ENCODE measurements at places on chromosomes 2 and 18.

DNA sequence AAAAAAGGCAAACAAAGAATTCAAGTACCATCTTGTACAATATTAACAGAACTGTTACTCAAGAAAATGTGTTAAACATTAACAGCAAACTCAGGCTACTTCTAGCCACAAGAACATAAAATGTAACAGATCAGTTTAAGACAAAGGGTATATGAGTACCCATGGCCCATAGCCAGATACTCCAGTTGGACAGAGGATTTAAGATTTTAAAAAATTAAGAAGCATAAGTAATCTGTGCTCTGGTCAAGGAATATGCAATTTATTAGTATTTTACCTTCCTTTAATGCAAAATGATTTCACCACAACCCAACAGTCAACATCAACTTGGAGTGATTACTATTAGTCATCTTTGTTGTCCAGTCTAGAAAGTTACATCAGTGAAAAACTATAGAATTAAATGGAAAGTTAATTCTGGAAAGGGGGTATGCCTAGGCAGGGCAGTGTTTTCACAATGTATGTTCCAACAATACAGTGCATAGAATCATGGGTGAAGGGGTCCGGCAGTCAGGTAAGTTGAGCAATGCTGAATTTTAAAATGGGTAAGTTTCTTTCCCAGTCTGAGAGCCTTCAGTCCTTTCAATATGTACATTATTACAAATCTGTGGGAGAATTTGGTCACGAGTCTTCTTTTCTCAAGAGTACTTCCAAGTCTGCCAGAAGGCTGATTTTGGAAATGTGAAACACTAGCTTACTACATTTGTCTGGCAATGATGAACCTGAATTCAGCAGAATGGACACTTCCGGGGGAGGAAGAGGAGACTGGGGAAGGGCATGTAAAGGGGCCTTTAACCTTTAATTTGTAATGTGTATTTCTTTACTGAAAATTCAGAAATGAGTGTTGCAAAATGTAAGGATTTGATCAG is 34.5 kb downstream of the SFT2D3 start:
- no peak for DNase-seq

DNA sequence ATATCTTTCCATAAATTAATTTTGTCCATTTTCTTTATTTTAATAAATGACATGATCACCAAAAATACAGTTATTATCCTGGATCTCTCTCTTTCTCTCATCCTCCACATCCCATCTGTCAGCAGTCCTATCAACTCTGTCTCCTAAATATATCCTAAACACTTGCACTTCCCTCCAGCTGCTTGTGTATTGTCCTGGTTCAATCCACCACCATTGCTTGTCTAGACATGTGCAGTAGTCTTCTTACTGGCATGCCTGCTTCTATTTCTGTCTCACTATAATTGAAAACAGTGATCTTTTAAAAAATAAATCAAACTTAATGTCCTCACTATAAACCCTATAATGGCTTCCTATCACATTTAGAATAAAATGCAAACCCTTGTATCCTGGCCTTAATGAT is 2168.6 kb upstream of the PIK3C3 start:
- no peak for DNase-seq

GRCh38 chr2:25371253-25372241 is 29.8 kb upstream of the DNMT3A start:
- no peak for DNase-seq

GRCh38 chr2:226643030-226643945 is 156.3 kb downstream of the IRS1 start:
- no peak for DNase-seq

DNA sequence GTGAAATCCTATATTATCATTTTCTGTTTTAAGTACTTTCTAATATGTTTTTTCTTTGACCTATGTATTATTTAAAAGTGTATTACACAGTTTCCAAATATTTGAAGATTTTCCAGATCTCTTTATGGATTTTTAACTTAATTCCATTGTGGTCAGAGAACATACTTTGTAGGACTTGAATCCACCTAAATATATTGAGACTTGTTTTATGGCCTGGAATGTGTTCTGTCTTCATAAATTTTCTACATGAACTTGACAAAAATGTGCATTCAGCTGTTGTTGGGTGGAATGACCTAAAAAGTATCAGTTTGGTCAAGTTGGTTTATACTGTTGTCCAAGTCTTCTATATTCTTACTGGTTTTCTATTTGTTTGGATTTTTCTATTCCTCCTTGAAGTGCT is 33.8 kb upstream of the TMEM247 start:
- DNase-seq: no peak

DNA sequence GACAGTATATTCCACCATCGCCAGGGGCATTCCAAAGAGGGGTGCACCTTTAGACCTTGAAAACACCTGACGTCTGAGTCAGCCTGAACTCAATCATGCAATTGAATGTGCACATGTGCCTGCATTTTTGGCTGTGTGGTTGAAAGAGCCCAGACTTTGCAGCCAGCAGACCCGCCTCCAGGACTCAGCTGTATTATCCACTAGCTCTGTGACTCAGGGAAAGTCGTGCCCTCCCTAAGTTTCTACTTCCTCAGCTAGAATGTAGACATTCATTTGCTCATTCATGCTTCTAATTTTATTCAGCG is 94.2 kb downstream of the LRRC30 start:
- DNase-seq: no peak

- no peak for DNase-seq
These were observed 4.4 kb downstream of the ONECUT2 start for GRCh38 chr18:57439609-57439968.

GRCh38 chr18:59624369-59624765 is 72.9 kb downstream of the CCBE1 start:
- no peak for DNase-seq

- peak; percentile 72 for DNase-seq
These were observed 229.7 kb downstream of the KLHL29 start for GRCh38 chr2:23614701-23615100.

- DNase-seq: no peak
These were observed 12.7 kb upstream of the ANXA4 start for GRCh38 chr2:69729266-69729665.

GRCh38 chr2:238383743-238384380 is 42.9 kb upstream of the ASB1 start:
- no peak for DNase-seq

- no peak for DNase-seq
These were observed 374.3 kb downstream of the SOCS6 start for GRCh38 chr18:70663141-70663540.

GRCh38 chr2:33412920-33413319 is 63.5 kb upstream of the RASGRP3 start:
- peak; percentile 53 for DNase-seq

DNA sequence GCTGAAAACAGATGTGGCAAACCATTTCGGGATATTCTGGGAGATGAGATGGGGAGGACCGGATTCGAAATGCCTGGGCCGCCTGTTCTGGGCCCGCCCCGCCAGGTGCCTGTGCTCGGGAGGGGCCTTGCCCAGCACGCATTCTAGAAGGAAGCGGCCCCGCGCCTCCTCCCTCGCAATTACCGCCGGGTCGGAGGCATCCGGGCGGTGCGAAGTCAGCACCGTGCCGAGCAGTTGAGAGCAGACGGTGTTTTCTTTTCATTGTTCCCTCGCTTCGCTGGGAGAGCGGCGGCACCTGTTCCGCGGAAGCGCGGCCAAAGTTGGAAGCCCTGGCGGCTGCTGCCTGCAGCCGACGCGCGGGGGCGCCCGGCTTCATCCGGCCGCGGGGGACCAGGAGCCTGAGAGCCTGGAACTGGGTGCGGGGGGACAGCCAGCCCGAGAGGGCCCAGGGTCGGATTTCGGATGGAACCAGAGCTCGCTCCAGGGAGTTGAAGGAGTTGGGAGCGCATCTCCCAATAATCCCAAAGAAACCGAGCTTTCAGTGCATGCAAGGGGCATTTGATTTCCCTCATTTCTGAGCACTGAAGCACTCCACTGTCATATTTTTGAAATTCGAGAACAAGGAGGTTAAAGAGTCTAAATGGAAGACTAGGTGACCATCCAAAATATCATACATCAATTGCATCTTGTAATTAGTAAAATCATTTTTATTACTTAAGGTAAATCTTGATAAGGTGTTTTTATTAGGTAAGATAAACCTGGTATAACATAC is 241.8 kb upstream of the RAB12 start:
- peak; percentile 31 for DNase-seq

DNA sequence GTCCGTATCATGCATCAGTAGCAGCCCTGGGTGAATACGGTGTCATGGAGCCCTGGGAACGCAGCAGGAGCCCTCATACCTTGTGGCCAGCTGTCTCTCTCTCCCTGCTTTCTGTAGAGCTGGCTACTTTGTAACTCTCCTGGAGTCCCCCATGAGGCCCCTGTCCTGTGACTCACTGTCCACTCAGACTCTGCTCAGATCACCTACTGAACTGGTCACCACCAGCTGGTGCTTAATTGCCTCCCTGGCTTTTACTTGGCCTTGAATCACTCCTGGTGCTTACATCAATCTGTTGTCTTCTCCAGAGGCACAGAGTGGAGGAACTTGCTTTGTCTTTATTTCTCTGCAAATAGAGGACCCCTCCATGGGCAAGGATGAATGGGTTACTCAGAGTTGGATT is 172.7 kb downstream of the HRH4 start:
- no peak for DNase-seq

DNA sequence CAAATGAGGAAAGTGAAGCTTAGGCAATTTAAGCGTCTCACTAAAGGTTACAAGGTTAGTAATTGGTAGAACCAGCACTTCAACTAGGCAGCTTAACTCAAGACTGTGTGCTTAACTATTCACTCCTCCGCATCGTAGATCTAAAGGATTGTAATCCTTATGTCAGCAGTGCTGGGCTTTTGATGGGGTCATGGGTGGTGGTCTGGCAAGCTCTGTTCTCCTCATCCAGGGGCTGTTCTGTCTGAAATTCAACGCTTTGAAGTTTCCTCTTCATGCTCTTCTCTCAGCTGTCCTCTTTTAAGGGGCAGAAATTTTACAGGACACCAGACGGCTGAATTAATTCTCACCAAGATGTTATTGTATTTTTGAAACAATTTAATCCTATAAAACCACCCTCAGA is 165.5 kb upstream of the FAM98A start:
- DNase-seq: no peak

- DNase-seq: no peak
These were observed 678.9 kb downstream of the ARHGAP15 start for GRCh38 chr2:143808166-143808565.

GRCh38 chr2:108635630-108636354 is 83.5 kb upstream of the RANBP2 start:
- no peak for DNase-seq

DNA sequence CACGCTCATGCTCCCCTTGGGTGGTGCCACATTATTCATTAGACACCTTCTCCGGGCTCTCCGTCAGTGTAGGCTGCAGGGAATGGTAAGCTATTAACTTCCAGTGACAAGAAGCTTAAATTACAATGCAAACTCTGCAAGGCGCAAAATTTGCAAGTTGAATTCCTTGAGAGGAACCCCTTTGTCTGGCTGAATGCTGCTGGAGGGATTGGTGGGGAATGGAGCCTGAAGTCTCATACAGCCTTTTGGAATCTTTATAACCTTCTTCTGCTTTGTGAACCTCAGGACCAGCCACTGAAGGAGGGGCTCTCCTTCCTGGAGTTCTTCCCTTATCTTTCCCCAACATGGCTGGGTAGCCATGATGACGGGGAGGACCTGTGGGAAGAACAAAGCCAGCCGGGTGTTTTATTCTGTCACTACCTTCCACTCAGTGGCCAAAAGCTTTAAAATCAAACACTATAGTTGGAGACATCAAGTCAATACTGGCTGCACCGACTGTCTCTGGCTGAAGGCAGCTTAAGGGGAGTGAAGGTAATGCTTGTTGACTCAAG is 220.9 kb upstream of the EPHA4 start:
- DNase-seq: no peak

GRCh38 chr18:24629921-24630320 is 169.5 kb downstream of the HRH4 start:
- DNase-seq: no peak

DNA sequence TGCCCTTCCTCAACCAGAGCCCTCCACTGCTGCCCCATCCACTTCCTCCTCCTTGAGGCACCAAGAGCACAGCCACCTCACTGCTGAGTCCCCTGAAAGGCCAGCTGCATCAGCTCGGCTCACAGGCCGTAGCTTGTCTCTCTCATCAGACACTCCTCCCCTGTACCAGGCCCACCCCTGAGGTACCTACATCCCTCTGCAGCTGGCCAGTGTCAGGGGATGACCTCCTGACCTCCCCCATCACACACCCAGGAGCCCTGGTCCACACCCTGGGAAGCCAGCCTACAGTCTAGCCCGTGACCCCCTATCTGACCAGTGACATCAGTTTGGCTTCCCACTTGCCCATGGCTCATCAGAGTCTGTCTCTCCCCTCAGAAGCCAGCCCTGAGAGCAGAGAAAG is 205.6 kb downstream of the TNS1 start:
- DNase-seq: no peak

DNA sequence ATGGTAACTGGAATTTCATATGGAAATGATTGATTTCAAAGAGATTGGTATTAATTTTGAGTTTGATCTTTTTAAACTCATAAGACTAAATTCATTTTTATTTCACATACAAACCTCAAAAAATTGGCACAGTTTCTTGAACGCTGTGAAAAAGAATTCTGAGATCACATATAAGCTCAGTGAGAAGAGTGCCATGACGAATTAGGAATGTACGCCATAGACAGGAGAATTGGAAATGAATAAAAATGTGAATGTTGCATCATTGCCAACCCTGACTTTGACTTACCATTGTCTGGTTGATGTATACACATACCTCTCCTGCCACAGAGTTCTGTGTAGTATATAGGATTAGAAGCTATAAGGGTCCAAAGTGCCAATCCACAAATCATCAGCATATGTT is 290.4 kb upstream of the ZC3H15 start:
- DNase-seq: no peak

DNA sequence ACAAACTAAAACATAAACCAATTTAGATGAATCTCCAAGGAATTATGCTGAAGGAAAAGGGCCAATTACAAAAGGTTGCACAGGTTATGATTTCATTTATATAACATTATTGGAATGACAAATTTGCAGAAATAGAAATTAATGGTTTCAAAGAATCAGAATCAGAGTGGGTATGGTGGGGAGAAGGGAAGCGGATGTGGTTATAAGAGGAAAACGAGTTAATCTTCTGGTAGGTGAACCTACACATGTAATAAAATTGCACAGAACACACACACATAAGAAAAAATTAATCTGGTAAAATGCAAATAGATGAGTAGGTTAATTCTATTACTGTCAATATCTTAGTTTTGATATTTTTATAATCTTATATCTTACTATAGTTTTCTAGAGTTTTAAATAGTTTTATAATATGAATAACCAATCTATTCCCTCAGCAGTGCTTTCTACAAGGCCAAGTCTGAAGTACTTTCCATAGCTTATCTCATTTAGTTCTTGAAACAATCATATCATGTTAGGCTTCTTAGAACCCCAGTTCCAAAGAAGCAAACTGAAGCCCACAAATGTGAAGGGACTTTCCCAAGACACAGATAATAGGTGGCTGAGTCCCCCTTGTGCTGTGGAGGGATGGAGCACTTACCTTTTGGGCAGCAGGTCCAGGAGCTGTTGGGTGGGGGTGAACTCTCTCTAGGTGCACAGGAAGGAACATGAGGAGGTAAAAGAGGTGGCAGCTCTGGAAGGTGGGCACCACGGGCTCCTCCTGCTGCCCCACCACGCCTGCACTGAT is 31.5 kb downstream of the ZNF519 start:
- DNase-seq: no peak

- DNase-seq: no peak
These were observed 47.3 kb downstream of the CABLES1 start for GRCh38 chr18:23182606-23183005.
